ENCODE measurements at places on chromosomes 1 and 21.
A peak's percentile ranks its signal among the peaks of the same experiment; 100 is the strongest.

- no peak for DNase-seq
These were observed 651.9 kb downstream of the MRPL39 start for GRCh38 chr21:24955275-24955961.

GRCh38 chr1:77543822-77544448 is 138.5 kb downstream of the ZZZ3 start:
- peak; percentile 50 for DNase-seq

- DNase-seq, result no peak
These were observed 238.0 kb upstream of the TMEM51 start for GRCh38 chr1:14915356-14916054.

GRCh38 chr1:204520834-204521709 is 4.9 kb downstream of the MDM4 start:
- DNase-seq, result peak; percentile 88

DNA sequence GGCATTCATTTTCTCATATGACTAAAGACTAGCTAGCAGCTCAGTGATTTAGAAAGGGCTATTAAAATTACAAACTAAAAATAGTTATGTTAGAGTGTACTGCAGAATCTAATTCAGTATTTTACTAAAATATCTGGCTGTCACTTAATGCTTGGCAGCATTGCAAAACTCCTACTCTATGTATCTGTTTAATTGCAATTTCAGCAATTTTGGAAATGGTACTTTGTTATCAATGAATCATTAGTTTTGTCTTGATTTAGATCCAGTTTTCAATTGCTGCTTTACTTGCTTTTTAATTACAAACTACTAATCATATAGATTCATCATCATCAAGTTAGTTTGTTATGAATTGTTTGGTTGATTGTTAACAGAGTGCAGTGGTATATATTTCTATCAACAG is 19.2 kb downstream of the C1orf87 start:
- DNase-seq, result no peak

DNA sequence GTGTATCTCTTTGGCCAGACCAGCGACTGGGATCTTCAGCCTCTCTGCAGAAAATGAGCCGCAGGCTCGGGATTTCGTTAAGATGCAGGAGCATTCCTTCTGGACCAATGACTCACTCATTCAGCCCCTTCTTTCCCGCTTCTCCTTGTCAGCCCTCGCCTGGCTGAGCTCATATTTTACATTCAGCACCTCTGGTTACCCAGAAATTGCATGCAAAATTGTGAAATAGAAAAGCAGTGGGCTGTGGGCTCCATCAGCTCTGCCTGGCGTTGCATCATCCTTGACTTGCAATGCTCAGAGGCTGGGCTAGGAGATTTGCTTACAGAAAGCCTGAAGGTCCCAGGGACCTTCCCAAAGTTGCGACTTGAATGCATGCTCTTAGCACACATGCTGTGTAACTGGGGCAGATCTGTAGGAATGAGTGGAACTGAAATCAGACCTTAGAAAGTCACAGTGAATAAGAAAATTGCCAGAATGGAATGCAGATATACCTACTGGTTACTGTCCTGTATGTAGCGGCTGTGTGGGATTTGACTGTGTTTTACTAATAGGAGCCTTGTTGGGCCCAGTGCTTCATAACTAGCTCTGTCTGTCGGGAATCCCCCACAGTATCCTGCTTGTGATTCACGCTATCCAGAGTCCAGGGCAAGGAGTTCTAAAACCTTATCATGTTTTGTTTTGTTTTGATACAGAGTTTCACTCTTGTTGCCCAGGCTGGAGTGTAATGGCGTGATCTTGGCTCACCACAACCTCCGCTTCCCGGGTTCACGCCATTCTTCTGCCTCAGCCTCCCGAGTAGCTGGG is 444.8 kb downstream of the KIF26B start:
- DNase-seq, result peak; percentile 93

DNA sequence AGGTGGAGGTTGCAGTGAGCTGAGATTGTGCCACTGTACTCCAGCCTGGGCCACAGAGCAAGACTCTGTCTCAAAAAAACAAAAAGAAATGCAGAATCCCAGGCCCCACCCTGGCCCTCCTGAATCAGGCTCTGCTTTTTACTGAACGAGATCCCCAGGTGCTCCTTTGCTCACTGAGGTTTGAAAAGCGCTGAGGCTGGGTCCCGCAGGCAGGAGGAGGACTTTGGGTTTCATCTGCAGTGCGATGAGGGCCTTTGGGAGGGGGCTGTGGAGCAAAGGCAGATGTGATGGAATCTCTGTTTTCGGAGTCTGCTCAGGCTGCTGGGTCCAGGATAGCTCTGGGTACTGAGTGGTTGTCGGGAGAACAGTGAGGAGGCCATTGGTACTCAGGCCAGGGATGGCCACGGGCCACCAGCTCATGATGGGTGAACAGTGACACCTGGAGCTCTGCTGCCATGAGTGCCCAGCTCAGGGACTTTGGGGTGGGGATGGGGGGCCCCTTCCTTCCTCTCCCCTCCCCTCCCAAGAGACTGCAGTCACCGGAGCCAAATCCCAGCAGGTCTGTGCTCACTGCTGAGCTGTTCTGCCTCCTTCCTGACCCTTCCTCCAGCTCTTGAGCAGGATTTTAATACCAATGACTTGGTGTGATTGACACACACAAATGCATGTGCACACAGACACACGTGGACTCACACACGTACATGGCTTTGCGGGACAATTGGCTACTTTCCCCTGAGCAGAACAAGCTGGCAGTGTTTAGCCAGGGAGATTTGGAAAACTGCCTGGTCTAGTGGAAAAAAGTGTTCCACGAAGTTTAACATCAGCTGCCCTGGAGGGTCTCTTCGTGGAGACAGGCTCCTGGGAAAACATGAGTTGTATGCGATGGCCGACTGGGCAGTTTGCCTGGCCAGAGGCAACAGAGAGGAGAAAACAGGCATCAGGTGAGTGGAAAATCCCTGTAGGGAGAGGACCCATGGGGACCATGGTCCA is 3.6 kb upstream of the DHRS3 start:
- no peak for DNase-seq

GRCh38 chr1:222182641-222183040 is 365.3 kb downstream of the HHIPL2 start:
- no peak for DNase-seq

GRCh38 chr1:97632776-97633175 is 288.1 kb downstream of the DPYD start:
- DNase-seq, result no peak

DNA sequence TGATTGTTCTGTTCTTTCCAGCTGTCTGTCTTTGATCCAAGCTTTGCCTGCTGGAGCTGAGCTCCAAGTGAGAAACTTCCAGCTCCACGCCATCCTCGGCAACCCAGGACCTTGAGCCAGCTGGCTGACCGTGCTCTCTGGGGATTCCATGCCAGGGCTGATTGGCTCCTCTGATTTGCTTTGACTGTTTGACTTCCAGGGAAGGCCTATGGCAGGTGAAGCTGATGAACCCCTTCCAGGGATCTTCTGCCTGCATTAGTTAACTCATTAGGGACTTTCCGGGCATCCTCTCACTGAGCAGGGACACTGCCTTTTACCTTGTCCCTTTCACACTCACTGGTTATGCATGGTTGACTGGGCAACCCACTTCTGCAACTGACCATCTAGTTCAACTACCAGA is 406.1 kb downstream of the RPS6KC1 start:
- DNase-seq, result no peak

Measured in renal cortical epithelial cell (primary cell).